ENCODE measurements at places on chromosomes 16 and 17.

DNA sequence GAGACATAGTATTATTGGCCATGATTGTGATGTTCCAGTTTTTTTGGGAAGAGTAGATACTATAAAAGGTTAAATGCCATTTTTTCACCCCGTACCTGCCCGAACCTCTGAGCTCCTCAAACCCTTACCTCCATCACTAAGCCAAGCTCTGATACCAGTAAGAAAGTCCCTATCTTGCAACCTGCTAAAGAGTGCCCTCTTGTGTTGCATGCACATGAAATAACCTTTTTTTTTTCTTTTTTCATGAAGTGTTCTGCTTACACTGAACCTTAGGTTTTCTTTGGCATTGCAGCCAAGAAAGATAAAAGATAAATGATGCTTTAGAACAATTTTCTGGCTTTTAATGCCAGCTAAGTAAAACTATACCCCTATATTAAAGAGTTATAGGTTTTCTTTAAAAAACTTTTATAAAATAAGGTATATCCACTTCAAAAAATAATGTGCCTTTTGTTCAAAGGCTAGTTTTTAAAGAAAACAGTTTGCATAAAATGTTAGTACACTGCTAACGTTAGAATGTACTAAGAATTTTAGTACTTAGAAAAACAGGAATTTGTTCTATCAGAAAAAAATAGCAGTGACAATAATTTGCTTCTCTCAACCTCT, 295.3 kb upstream of the PMFBP1 start:
- DNase-seq: peak; percentile 44

- no peak for DNase-seq
Observed at GRCh38 chr16:23013484-23013883, 135.8 kb downstream of the USP31 start.

DNA sequence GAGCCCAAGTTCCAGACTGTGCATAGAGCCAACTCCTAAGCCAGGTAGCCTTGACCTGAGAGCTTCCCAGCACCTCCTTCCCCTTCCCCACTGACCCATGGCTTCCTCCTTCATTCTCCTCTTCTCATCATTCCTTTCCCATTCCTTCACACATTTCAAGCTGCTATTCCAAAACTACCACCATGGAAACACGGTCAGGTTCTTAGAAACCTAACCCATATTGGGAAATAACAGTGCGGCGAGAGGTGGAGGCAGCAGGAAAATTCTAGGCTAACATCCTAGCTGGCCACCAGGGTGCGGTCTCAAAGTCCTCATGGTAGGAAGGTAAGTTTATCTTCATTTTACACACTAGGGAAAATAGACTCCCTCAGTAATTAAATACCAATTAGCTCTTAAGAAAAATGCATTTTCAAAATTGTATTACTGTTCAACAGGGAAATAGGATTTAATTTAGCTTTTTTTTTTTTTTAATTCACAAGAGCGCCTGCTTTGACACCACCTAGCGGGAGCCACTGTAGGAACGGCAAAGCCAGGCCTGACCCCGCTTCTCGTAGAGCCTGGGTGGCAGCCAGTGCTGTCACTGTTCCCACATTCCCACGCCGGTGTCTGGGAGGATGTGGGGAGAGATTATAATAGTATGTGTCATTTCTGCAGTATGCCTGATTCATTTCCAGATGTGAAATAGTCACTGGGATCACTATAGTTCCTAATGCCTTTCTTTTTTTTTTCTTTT, 14.0 kb upstream of the SPHK1 start:
- no peak for DNase-seq

- no peak for DNase-seq
Observed at GRCh38 chr17:28472871-28473497, 460 bp upstream of the SLC13A2 start.

DNA sequence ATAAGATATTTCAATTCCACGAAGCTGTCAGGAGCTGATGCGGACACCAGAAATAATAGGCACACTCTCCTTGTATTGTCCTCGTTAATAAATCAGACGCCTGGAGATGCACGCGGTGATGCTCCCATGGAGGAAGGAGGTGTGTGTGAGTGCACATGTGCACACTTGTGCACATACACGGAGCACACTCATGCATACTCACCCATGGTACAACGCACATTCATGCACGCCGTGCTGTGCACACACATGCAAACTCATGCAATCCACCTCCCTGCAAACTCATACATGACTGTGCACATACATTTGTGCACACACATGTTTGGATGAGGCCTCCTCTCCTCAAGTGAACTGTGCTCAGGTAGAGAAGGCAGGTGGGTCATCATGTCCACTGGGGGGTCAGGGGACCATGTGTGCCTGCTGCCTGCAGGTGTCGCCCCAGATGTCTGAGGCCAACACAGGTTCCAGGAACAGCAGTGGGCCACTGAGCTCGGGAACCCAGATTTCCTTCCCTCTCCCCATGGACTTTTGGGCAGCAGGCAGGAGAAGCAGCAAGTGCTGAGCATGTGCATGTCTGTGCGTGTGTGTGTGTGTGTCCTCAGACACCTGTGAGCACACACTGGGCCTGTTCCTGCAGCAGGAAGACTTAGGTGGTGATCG, 165.3 kb downstream of the SDK2 start:
- no peak for DNase-seq

DNA sequence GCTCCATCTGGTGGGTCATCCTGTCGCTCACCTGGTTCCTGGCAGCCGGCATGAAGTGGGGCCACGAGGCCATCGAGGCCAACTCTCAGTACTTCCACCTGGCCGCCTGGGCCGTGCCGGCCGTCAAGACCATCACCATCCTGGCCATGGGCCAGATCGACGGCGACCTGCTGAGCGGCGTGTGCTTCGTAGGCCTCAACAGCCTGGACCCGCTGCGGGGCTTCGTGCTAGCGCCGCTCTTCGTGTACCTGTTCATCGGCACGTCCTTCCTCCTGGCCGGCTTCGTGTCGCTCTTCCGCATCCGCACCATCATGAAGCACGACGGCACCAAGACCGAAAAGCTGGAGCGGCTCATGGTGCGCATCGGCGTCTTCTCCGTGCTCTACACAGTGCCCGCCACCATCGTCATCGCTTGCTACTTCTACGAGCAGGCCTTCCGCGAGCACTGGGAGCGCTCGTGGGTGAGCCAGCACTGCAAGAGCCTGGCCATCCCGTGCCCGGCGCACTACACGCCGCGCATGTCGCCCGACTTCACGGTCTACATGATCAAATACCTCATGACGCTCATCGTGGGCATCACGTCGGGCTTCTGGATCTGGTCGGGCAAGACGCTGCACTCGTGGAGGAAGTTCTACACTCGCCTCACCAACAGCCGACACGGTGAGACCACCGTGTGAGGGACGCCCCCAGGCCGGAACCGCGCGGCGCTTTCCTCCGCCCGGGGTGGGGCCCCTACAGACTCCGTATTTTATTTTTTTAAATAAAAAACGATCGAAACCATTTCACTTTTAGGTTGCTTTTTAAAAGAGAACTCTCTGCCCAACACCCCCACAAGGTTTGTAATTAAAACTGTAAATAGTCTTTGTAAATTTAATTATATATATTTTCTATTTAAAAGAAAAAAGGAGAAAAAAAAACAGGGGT, 1.7 kb downstream of the FZD2 start:
- DNase-seq: no peak

DNA sequence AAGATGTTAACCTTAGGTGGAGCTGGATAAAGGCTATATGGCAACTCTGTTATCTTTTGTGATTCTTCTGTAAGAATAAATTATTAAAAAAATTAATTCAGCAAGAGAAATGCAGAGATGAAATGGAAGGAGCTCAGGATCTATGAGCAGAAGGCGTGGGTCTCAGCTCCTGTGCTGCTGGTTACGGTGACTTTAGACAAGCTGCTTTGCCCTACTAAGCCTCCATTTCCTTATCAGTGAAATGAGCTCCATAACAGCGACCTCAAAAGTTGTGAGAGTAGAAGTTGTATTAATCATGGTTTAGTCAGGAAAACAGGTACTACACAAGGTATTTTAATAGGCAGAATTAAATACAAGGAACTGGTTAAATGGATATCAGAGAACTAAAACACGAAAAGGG, 48.2 kb upstream of the FOXJ1 start:
- DNase-seq: no peak

DNA sequence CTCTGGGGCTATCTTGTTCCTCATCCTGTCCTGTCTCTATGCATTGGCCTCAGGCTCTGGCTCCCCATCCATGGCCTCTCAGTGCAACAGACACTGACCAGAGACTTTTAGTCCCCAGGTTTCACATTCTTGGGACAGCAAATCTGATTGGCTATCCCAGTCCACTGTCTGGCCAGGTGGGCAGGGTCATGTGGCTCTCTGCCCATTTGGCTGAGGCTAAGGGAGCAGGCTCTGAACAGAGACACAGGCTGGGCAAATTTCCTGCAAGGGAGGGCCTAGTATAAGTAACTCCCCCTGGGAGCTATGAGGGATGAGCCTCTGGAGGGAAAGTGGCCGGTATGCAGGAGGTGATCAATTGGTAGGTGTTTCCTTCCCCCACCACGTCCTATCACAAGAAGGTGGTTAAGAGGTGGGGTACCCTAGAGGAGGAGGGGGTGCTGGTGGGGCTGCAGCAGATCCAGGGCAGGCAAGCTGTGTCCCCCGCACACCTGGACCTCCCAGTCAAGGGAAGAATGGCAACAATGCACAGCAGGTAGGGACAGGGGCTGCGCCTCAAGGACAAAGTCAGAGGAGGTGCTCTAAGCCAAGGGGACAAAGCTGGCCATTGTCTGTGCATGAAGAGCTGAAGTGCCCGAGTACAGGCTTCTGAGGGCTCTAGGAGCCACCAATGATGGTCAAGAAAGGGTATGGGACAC, 13.2 kb downstream of the XYLT2 start:
- no peak for DNase-seq

DNA sequence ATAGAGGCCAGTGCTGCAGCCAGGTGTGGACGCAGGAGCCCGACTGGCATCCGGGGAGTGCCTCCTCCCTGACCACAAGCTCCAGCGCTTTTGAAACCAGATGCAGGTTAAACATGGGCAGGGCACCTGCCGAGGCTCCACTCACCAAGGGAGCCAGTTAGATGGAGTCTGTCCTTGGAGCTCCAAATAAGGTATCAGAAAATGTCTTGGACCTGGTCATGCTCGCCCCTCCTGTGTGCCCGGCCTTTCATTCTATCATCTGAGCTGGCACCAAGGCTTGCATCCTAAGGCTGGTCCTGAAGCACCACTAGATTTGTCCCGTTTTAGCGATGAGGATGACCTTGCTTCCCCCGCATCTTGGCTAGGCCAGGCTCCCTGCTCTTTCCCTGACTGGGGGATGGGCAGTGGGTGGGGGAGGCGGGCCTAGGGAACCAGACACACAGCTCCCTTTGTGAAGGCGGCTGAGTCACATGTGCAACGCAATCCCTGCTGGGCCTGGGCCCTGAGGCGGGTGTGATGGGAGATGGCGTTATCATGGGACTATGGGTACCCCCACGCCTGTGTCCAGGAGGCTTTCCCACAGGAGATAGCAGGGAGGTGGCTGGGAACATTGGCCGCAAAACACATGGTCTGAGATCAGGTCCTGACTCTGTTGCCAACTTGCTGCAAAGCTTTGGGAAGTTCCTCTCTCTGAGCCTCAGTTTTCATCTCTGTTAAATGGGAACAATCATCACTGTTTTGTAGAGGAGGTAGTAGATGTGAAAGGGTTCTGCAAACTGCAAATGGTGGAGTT, 5.0 kb upstream of the ADGRG1 start:
- DNase-seq: peak; percentile 78

DNA sequence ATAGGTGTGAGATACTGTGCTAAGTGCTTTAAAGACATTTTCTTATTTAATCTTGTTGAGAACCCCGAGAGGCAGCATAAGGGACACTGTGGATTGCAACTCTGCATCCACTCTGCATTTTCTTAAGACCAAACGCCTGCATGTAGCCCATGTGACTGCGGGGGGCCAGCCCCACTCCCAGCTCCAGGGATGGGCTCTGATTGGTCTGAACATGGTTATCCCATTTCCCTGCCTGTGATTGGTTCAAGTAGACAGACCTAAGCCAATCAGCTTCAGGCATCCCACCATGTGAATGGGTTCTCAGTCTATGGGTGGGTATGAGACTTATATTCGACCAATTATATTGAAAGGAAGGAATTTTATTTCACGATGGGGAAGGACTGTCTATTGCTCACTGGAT, 33.2 kb upstream of the USP7 start:
- no peak for DNase-seq

DNA sequence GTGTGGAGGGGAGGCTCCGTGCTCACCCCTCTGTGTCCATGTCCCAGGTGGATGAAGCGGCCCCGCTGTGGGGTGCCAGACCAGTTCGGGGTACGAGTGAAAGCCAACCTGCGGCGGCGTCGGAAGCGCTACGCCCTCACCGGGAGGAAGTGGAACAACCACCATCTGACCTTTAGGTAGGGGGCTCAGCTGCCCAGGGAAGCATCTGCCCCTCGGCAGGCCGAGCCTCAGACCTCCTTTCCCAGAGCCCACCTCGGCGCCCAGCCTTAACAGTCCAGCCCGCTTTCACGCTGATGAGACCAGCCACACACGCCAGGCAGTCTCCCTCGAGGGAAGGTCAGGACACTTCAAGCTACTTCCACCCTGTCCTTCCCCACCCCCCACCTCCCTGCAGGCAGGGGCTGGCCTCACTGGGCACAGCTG, 12.7 kb downstream of the MMP15 start:
- DNase-seq: no peak

GRCh38 chr17:33012522-33013033, 20.9 kb downstream of the SPACA3 start:
- no peak for DNase-seq

GRCh38 chr16:19737306-19738038, 19.4 kb downstream of the IQCK start:
- DNase-seq: no peak

DNA sequence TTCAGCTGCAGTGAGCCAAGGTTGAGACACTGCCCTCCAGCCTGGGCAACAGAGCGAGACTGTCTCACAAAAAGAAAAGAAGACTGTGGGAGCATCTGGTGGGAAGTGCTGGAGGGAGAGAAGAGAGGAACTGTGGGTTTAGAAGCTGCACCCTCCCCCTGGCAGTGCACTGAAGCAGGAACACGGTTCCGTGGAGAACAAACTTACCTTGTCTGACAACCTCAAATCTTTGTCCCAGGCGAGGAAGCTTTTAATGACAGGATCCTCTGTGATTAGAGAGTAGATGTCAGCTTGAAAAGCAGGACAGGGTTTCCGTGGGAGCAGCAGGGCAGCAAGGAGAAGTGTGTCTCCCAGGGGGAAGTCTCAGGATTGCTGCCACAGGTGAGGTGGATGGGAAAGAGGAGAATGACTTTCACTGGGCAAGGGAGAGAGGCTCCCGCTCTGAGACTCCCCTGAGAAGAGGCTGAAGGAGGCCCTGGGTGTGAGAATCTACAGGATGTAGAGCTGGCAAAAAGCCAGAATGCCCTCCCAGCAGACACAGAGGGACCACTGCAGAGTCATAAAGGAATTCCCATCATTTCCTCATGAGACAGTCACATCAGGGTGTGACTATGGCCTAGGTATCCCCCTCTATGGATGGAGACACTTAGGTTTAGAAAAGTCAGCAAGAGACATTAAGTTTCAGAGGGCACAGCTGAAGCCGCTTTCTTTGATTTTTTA, 22.9 kb downstream of the PRR11 start:
- no peak for DNase-seq

- DNase-seq: no peak
Observed at GRCh38 chr16:88526008-88526905, 43.9 kb upstream of the ZC3H18 start.
